ENCODE measurements at places on chromosomes 7 and 10.

GRCh38 chr10:44948642-44949041, 11.0 kb upstream of the RASSF4 start:
- no peak for DNase-seq

DNA sequence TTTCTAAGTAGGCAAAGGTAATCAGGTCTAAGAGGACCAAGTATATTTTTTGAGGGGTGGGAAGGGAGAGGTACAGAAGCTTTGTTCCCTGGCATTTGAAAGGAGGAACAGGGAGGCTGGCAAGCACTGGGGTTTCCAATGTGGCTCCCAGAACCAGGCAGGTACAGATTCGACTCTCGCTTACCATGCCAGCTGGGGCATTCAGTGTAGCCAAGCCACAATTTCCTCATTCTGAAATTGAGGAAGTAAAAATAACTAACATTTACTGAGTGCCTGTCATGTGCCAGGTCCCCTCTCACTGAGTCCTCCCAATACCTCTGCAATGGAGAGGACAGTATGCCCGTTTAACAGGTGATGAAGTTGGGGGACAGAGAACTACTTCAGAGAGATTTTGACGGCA, 45.9 kb upstream of the BET1 start:
- DNase-seq: no peak

- DNase-seq: no peak
Measured at GRCh38 chr10:17428351-17429097, 25.9 kb downstream of the ST8SIA6 start.

DNA sequence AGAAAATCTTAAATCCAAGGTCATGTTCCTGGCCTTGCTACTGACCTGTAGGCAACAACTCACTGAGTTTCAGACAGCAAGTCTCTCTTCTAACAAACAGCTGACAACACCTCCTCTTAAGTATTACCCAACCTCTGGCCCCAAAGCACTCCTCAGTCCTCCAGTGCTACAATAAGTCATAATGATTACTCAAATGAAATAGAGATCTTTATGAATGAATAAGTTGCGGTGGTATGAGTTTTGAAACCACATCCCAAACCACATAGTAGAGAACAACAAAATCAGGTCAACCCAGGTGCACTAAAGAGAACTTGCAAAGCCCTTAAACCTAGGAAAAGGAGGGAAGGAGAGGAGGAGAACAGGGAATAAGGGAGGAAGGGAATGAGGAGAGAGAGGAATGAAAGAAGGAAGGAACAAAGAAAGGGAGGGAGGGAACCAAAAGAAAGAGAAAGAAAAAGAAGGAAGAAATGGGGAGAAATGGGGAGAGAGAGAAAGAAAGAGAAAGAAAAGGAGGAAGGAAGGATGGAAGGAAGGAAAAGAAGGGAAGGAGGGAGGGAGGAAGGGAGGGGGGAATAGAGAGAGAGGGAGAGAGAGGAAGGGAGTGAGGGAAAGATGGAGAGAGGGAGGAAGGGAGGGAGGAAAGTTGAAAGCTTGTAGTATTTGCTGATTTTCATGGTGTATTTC, 142.8 kb upstream of the CALCR start:
- DNase-seq: no peak

DNA sequence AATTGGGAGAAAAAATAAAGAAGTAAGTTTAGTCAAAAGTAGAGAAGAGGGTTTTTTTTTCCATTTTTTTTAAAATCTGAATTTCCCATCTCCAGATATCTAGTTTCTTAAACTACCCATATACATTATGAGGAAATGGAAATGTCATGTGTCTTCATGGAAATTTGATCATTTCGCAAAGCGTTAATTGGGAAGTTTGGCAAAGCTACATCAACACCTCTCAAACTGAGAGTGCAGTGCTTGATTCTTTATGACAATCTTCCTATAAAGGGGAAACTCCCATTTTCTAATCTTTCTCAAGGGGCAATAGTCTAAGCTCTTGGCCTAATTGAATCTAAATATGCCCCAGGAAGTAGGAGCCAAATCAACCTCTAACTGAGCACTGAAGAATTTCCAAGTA, 110.4 kb upstream of the INHBA start:
- DNase-seq: no peak

GRCh38 chr10:33635967-33636515, 301.6 kb upstream of the NRP1 start:
- DNase-seq: no peak

DNA sequence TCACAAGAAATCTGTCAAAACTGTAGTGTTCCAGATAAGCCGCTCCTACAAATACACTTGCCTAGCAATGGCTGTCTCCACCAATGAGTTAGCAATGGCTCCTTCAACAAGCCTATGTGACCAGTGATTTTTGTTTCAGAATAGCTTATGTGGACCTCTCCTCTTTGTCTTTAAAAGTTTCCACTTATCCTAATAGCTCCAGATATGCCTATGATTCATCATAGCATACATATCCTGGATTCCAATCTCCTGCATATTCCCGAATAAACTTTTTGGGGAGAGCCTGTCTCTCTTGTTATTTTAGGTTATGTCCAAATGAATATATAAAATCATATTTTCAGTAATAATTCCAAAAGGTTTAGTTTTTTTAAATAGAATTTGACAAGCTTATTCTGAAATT, 510.6 kb downstream of the ARL4A start:
- no peak for DNase-seq

- no peak for DNase-seq
Measured at GRCh38 chr10:26437637-26438461, at the start of gene APBB1IP. APBB1IP (plus strand) TSS chr10:26438341; CDS start chr10:26492327, 53,986 bp downstream.

Data from left renal cortex interstitium (tissue), 4 donors.